NCI-H526 (cell line): ENCODE measurements at places on chromosomes 1 and 21.

DNA sequence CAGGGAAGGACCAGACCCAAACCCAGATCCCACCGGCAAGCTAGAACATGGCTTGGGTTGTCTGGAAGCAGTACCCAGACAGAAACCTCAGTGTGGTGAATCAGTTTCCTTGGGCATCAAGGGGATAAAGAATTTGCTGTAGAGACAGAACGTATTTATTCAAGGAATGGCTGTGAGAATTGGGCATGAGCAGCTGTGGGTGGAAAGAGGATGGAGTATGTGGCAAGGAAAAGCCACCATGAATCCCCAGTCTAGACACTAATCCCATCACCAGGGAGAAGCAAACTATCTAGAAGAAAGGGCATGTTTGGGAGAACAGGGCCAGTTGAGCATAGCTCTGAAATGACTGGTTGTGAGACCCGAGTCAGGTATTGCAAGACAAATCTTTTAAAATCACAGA, 109.2 kb downstream of the TOMM20 start:
- no peak for DNase-seq

DNA sequence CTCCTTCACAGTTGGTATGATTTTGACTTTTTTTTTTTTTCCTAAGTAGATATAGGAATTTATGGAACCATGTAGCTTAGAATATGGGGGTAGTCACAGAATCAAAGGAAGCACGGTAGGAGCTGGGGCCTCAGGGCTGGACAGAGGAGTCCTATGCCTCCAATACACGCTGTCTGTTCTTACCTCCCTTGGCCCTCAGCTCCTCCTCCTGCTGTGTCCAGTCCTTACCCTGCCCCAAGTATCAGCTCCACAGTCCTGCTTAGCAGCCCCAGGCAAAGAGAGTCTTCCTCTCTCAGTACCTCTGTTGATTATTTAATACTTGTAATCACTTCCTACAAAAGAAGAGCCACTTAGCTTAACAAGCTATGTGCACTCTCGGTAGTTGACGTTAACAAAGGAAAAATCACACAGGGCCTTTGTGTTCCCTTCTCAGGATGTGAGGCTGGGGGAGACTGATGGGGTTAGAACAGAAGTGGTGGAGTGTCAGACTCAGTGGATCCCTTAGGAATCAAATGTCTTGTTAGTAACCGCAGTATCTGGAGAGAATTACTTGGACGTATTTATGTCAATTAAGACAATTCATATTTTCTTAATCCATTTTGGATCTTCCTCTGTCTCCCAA, 292.3 kb downstream of the HHAT start:
- no peak for DNase-seq

- DNase-seq: peak; percentile 99
These were observed 44.6 kb upstream of the SIM2 start for GRCh38 chr21:36654324-36654723.

- DNase-seq: no peak
These were observed 12.6 kb downstream of the METTL13 start for GRCh38 chr1:171794085-171794484.

GRCh38 chr1:157292302-157292701, 154.1 kb upstream of the ETV3 start:
- no peak for DNase-seq

GRCh38 chr1:76433526-76433925, 359.0 kb downstream of the ST6GALNAC3 start:
- DNase-seq: no peak

GRCh38 chr1:82837766-82838465, 1037.2 kb downstream of the ADGRL2 start:
- no peak for DNase-seq

- no peak for DNase-seq
These were observed 166.6 kb downstream of the CYYR1 start for GRCh38 chr21:26406526-26406925.

GRCh38 chr1:16165073-16165364, 9.2 kb upstream of the EPHA2 start:
- no peak for DNase-seq

- no peak for DNase-seq
These were observed at the start of gene RBP7 for GRCh38 chr1:9996624-9997582. Gene RBP7 (plus strand): TSS chr1:9997228. CDS start chr1:9997259, 31 bp downstream.

GRCh38 chr1:2127187-2128145, 67.1 kb downstream of the FAAP20 start:
- no peak for DNase-seq

GRCh38 chr1:216927633-216928032, 204.4 kb upstream of the ESRRG start:
- DNase-seq: no peak

DNA sequence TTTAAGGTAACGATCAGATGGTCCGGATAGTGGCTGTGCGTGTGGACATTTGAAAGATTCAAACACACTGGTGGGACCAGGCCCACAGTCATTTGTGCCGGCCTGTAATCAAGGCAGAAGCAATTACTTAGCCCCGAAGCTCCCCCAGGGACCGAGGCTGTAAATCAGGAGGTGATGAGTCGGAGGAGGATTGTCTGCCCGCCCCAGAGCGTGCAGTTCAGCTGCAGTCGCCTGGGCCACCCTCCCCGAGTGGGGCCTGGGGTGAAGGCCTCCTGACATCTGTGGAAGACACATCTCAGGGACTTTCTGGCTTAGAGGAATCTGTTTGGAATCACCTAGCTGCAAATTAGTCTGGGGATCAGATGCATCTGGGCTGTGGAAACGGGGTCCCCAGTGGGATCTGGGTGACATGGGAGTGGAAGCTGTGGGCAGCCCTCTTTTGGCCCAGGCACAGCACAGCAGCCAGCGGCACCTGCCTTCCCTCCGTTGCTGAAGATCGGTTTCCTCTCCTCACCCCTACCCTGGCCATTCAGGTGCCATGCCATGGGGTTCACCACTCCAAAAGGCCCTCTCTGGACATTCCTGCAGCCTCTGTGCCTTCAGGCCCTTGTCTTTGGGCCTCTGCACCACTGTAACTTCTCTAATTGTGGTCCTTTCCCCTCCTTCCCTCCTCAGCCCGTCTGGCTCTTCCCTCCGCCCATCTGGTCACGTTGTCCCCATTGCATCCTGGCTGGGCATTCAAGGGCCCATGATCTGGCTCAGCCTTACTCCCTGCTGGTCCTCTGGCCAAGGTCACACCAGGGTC, 25.7 kb downstream of the LHX4 start:
- DNase-seq: peak; percentile 64

DNA sequence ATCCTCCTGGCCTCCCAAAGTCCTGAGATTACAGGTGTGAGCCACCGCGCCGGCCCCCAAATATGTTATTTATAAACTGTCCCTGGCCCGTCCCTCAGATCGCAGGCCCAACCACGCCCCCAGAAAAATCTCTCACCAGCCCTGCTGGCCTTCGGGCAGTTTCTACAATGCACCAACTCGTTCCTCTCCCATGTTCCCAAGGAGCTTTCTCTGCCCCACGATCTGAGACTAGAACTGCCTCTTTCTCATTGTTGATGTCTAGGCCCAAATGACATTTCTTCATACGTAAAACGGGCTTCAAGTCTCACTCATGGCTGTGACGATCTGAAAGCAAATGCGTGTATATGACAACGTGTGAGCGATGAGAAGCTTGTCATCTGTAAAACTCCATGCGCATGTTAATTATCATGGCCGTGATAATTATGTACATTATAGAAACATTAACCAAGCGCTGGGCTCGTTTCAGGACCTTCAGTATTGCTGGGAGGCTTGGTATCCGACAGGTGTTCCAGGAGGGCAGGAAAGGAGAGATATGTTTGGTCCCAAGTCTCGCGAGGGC, 748 bp upstream of the NIPAL3 start:
- DNase-seq: no peak

DNA sequence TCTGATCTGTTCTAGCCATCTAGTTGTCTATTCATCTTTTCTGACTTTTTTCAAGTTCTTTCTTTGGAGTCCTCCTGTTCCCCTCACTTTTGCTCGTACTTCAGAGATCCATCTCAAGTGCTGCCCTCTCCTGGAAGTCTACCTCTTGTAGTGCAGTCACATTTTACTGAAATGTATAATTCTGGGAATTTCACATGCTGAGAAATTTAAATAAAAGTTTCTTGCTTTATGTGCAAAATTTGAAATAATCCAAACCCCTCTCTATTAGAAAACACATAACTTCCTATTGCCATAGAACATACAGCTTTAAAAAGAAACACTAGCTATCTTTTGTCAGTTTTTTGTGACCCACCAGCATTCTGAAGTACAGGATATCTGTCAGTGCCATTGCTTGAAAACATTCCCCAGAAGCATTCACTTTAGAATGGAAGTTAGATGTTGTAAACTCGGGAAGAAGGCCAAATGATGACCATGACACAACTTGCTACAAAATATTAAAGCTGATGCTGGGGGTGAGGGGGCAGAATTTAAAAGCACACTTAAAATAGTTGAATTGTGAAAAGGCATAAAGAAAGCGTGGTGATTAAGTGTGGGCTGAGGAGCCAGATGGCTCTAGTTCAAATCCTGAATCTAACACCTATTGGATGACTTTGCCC, 22.0 kb downstream of the RLF start:
- DNase-seq: peak; percentile 23

DNA sequence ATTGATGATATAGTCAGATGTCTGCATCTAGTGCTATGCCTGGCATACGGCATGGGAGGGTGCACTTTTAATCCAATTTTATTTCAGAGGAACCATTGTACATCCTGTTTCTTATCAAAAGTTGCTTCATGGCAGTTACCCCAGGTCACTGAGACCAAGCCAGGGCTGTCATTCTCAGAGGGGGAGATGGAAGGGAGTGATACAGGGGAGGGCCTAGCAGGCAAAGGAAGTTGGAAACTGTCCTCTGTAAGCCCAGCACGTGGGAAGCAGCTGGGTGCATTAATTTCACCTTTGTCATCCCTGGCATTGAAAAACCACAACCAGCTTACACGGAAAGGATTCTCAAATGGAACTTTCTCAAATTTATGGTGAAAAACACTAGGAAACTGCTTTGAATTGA, 458.7 kb upstream of the ADAMTS5 start:
- DNase-seq: no peak

- DNase-seq: no peak
These were observed 310.2 kb downstream of the MRPL39 start for GRCh38 chr21:25297117-25297516.
